Stimulated activated CD4-positive, alpha-beta T cell treated with anti-CD3 and anti-CD28 coated beads, TNF-alpha, amount 100 ng/mL, for 1 hour (primary cell): ENCODE measurements at places on chromosomes 4 and X.

- no peak for DNase-seq
Observed at GRCh38 chr4:123359449-123360315, 36.9 kb upstream of the SPRY1 start.

GRCh38 chrX:71909956-71910355 lies 689 bp upstream of the NHSL2 start:
- no peak for DNase-seq

GRCh38 chr4:83112678-83113428 lies 1.7 kb downstream of the PLAC8 start:
- no peak for DNase-seq

DNA sequence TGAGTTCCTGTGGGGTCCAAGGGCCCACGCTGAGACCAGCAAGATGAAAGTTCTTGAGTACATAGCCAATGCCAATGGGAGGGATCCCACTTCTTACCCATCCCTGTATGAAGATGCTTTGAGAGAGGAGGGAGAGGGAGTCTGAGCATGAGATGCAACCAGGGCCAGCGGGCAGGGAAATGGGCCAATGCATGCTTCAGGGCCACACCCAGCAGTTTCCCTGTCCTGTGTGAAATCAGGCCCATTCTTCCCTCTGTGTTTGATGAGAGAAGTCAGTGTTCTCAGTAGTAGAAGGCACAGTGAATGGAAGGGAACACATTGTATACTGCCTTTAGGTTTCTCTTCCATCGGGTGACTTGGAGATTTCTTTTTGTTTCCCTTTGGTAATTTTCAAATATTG lies 4.8 kb downstream of the MAGEA11 start:
- no peak for DNase-seq

DNA sequence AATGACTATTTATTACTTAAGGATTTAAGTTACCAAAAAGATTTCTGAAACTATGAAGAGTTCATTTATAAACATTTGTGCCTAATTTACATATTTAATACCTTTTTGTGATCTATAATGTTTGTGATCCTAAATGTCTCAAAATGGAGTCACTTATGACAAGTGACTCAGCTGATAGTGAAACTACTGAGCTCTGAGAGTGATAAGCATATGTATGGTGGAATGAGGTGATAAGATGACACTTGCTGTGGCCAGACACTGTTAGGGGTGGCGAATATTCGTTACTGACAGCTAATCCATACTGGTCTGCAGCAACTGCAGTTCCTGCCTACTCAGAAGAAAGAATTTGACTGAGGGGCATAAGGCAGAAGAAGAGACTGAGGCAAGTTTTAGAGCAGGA lies 5.5 kb upstream of the NXF3 start:
- no peak for DNase-seq

DNA sequence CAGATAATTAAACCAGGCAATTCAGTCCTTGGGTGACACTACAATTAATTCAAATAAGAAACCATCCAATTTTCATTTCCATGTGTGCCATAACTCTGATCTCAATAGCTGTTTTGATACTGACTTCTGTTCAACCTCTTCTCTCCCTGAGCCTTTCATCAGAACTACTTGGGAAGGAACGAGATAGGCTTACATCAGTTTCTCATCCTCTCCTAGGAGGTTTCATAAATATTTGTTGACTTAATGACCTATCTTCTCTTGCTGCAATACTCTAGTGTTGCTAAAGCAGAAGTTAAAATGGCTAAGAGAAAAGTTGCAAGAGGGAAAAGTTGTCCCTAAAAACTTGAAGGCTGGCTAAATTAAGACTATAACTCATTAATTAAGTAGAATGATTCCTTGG lies 41.8 kb downstream of the PRKG2 start:
- no peak for DNase-seq

DNA sequence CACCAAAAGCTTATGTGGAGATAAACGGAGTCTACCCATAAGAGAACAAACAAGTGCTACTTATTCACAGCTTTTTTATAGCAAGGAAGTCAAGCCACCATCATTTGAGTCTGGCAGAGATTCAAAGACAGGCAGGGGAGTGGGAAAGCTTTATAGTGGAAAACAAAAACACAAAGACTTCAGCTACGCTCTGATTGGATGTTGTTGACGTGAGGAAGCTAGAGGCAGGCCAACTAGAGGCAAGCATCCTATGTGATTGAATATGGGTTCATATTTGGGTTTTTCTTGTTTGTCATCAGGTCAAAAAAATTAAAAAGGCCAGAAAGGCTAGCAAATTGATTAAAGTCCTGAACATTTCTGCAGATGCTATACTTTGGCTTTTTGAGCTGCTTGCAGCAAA lies 719 bp upstream of the TCEAL4 start:
- DNase-seq = no peak

GRCh38 chr4:16195209-16195608 lies 31.1 kb downstream of the TAPT1 start:
- DNase-seq = no peak

DNA sequence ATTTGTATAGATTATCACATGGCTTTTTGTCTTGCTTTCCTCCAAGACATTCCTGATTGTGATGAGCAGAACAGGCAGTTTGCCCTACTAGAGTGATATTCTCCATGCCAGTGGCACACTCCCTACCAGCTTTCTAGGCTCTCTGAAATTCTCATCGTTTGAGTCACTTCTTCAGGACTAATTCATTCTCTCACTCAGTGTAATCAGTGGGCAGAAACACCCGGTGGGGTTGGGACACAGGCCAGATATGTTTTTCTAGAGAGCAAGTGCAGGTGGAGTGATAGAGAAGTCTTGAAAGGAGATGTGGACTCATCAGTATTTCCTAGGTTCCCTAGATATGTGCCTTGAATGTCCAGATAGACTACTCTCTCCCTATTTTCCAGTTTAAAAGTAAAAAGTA lies 13.1 kb downstream of the RAB33A start:
- DNase-seq = no peak

GRCh38 chr4:8225706-8226443 lies 26.8 kb downstream of the SH3TC1 start:
- no peak for DNase-seq

- no peak for DNase-seq
Observed at GRCh38 chr4:42397635-42398170, 415 bp downstream of the SHISA3 start.

- no peak for DNase-seq
Observed at GRCh38 chr4:81470456-81471297, 1.0 kb downstream of the RASGEF1B start.

GRCh38 chrX:91080822-91081221 lies 353.8 kb upstream of the PABPC5 start:
- no peak for DNase-seq

DNA sequence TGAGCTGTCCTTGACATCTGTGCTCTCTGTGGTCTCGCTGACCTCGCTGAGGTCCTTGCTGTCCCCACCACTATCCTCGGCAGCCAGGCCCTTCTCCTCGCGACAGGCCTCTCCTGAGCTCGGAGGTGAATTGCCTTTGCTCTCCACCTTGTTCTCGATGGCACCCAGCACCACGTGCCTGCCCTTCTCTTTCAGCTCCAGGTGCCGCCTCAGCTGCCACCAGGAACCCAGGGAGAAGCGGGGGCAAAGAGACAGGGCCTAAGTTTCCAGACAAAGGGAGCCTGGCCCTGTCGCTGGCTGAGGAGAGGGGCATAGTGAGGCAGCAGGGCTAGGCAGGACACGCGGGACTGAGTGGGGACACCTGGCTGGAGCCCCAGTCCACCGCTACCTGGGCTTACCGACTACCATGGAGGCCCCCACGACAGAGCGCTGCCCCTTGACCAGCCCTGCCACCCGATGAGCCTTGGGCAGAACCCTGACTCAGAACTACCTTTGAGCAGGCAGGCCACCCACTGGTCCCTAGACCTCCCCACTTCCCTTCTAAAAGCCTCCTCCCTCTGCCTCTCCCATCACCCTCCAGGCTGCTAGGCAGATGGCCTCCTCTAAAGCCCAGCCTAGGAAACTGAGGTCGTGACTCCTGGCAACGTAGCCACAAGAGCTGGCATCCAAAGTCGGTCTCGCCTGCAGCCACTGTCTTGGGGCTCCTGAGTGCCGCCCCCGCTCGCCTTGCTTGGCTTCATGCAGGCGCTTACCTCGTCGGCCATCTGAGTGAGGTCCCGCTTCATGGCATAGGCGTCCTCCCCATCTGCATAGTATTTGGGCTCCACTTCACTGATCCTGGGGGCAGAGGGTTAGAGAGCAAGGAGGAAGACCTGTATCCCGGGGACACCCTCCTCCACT lies 4.2 kb upstream of the ARHGAP4 start:
- no peak for DNase-seq

DNA sequence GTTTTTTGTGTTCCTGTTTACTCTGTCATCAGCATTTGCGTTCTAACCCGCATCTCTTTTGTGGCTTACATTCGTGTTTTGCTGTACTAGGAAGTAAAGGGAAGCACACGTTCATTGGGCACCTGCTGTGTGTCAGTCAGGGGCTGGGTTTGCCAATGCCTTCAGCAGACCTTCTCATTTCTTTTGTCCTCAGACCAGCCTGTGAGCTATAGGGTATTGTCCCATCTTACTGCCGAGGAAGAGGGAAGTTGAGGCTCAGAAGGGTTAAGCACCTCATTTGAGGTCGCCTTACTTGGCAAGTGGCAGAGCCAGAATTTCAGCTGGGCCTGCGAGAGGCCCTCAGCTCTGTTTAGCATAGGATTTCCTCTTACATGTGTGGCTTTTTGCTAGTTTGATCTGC lies 8.7 kb downstream of the TBC1D14 start:
- DNase-seq = no peak

- no peak for DNase-seq
Observed at GRCh38 chr4:114192854-114193253, 213.4 kb upstream of the ARSJ start.

GRCh38 chr4:46931981-46932380 lies 22.9 kb upstream of the COX7B2 start:
- no peak for DNase-seq

DNA sequence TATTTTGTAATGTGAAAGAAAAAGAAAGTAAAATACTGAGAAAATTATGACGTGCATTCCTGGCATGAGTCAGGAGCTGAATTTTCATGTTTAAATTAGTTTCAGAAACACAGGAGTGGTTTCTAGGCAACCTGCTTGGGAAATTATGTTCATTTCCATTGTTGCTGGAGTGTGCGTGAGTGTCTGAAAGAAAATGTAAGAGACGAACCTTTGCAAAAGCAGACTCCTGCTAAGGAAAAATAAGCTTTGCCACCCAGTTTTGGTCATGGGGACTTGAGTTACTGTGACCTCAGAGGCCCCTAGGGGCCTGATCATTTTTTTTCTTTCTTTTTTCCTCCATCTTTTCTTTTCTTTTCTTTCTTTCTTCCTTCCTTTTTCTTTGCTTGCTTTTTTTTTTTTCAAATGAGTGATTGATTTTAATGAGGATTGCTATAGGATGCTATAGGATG lies 18.8 kb upstream of the CHRNA9 start:
- DNase-seq = no peak

DNA sequence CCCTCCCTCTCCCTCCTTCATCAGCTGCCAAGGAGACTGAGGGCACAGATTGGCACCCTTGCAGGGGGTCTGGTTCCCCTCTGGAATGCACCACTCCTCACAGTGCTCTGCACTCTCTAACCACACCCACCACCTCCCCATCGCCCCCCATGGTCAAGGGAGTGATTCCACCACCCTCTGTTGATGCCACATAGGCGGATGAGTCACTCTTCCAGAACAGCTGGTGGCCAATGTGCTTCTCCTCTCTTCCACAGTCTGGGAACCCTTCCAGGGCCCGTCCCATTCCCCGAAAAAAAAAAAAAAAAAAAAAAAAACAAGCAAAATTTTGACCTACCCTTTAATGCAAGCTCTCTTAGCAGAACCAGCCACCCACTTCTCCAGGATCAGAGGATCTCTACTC lies 341.3 kb upstream of the KLF3 start:
- no peak for DNase-seq

DNA sequence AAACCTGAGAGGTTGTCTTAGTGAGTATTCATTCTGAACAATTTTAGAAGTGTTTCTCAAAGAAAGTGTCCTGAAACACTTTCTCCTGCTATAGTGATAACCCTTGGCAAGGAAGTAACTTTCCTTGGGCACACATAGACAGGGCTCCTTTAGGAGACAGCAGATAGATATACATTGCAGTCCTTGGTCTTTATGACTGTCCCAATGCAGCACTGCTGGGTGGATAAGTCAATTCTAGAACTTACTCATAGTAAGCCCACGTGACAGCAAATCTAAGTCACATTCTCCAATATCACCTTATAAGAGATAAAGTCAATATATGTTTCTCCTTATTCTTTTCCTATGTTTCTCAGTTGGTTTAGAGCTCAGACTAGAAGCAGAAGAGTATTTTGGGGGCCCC lies 46.7 kb downstream of the GPRASP3 start:
- DNase-seq = no peak

DNA sequence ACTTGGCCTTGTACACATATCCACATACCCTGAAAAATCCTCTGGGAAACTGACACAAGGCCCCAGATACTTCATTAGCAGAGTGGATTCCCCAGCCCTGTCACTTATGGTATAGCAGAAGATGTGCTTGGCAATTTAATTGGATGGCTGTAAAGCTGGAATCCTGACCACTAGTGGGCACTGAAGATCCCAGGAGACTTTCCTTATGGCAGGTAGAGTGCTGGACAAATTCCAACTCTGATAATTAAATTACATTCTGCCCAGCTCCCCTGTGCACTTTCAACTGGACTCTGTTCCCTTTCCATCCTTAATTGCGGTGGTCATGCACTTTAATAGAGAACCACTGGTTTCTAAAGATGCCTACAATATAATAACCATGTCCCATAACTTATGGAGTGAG lies 119.8 kb downstream of the DCK start:
- no peak for DNase-seq

DNA sequence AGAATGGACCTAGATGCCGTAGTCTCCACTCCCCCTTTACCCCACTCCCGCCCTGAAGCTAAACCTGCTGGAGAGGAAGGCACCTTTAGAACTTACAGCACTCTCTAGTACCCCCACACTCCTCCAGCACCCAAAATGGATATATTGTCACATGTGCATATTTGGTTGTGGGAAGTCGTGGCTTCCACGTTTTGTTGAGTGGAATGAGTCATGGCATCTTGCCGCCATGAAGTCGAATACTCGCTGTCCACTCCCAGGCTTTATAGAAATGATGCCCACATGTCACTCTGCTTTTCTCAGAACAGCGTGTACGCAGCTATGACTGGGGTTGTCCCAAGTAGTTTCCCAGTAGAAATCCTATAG lies 545 bp downstream of the ABCE1 start:
- DNase-seq = peak; percentile 10

- no peak for DNase-seq
Observed at GRCh38 chr4:47390428-47391125, 72.9 kb downstream of the COMMD8 start.

DNA sequence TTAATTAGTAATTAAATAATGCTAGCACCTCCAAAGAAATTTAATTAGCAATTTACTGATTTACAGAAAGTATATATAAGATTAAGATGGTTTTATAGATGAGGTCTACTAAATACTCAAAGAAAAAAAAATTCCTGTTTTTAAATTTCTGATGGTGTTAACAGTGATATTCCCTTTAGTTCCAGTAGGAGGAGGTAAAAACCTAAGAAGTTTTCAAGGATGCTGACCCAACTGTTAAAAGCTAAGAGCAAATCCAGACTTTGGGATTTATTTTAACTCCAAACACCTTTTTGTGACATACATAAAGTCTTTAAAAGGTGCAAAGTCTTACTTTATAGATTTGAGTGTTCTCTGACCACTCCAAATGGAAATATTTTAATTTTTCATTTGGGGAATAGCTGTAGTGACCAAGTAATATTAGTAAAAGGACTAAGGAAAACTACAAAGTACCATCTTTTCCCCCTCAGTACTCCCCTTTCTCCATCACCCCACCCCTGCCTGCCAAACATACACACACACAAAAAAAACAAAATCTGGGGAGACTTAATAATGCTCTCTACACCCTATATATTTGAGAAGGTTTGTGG lies 34.2 kb upstream of the CSN1S1 start:
- no peak for DNase-seq

- DNase-seq = no peak
Observed at GRCh38 chrX:149120459-149120858, 384.6 kb downstream of the IDS start.
